ENCODE measurements at places on chromosomes 13 and 19. TPM values are rescaled to one million over a fixed set of nuclear protein-coding genes. Genes with fewer than 3 reads are reported as not detected.

APLP1 gene
- not detected for total RNA-seq

DNA sequence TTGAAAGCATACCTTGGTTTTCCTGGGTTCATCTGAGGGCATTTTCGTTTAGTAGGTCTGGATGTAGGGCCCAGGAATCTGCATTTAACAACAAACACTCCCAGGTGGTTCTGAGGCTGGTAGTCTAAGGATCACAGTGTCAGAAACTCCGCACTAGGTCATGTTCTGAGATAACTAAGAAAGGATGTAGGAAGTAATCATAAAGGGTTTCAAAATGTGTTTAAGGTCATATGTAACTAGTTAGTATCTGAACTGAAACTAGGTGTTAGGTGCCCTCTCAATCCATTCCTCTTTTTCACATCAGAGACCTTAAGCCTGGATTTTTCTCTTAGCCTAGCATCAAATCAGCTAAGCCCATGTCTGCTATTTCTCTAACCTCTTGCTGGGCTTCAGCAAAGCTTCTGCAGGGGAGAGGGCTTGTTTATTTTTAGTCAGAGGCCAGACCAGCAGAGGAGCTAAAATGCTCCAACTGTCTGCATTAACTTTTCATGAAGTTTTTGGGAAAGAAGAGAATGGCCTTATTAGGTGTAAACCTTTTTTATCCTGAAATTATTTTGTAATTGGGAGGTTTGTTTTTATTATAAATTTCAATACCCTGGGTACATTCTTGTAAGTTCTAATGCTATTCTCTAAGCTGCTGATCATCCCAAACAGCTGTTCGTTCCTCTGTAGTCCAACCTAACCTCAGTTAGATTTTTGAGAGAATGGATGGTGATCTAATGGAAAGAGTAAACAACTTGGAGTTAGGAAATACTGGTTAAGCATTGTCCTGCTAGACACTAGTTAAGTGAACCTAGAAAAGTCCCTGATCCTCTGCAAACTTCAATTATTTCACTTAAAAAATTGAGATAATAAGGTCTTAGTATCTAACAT is 262.8 kb upstream of the RFC3 start:
- no peaks in the 10 kb centered on the region for H3K4me1 ChIP-seq
- no peaks in the 10 kb centered on the region for H3K36me3 ChIP-seq
- no peaks in the 10 kb centered on the region for H3K27me3 ChIP-seq

NLRP7 gene
- not detected for total RNA-seq

DNA sequence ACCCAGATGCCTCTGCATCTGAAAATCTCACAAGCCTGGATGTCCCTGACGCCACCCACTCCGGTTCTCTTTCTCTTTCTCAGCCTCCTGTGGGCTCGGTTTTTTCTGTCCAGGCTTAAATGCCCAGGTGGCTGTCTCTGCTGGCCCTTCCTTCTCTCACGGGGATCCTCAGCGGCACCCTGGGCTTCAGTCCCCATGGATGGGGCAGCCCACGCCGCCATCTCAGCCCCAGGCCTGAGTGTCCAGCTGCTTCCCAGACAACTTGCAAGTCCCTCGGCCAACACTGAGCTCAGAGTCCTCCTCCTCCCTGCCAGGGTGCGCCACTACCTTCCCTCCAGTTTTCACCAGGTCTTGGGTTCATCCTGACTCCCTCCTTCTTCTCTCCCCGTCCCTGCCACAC is 6.4 kb downstream of the FBN3 start:
- H3K27ac ChIP-seq: no peak overlapping the region
- H3K4me1 ChIP-seq: no peaks in the 10 kb centered on the region
- no peak for DNase-seq
- peaks cover 12% of the 10 kb centered on the region for H3K27me3 ChIP-seq

GRCh38 chr19:53466726-53467484 is 628 bp upstream of the ZNF813 start:
- peak overlapping the region; percentile 49 for H3K27ac ChIP-seq
- peak overlapping the region; percentile 80 for H3K4me3 ChIP-seq
- peaks cover 4% of the 10 kb centered on the region for H3K27me3 ChIP-seq
- H3K4me1 ChIP-seq: peaks cover 10% of the 10 kb centered on the region

GRCh38 chr13:20407759-20408158 is 117.9 kb downstream of the CRYL1 start:
- no peaks in the 10 kb centered on the region for H3K27me3 ChIP-seq
- H3K4me3 ChIP-seq: no peak overlapping the region
- no peak overlapping the region for H3K27ac ChIP-seq
- H3K4me1 ChIP-seq: no peaks in the 10 kb centered on the region

GRCh38 chr13:107977071-107977574 is 238.2 kb downstream of the LIG4 start:
- no peak for DNase-seq
- no peak overlapping the region for H3K4me3 ChIP-seq
- H3K27ac ChIP-seq: no peak overlapping the region

- no peak overlapping the region for H3K4me3 ChIP-seq
- no peak overlapping the region for H3K27ac ChIP-seq
- no peaks in the 10 kb centered on the region for H3K27me3 ChIP-seq
- H3K4me1 ChIP-seq: no peaks in the 10 kb centered on the region
- DNase-seq: no peak
These were observed 1235.3 kb upstream of the ATXN8OS start for GRCh38 chr13:68872338-68872737.

NLRP5 gene
- not detected for total RNA-seq

TMTC4 gene
- 6.5 TPM for total RNA-seq

SLC10A2 gene
- not detected for total RNA-seq

DNA sequence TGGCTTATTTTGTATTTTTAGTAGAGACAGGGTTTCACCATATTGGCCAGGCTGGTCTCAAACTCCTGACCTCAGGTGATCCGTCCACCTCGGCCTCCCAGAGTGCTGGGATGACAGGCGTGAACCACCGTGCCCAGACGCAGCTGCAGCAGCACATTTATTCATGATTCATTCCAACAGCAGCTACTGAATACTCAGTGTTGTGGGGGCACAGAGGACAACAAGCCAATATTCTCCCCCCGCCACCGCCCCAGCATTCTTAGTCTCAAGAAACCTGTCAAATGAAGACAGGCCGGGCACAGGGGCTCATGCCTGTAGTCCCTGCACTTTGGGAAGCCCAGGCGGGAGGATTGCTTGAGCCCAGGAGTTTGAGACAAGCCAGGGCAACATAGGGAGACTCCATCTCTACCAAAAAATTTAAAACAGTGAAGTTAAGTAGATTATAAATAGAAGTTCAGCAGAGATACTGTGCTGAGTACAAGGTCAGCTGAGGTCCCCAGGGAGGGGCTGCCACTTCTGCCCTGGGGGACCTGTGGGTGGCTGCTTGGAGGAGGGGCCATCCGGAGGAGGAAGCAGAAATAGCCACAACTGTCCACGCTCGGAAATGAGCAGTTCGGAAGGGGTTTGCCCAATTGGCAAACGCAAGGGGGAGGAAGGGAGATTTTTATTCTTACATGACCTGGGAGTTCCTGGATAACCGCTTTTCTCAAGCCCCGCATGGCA is 4.3 kb downstream of the DOT1L start:
- no peak overlapping the region for H3K4me3 ChIP-seq
- H3K27ac ChIP-seq: peak overlapping the region; percentile 99
- peak; percentile 73 for DNase-seq
- peaks cover 73% of the 10 kb centered on the region for H3K4me1 ChIP-seq
- H3K27me3 ChIP-seq: no peaks in the 10 kb centered on the region
- no peaks in the 10 kb centered on the region for H3K36me3 ChIP-seq

DNA sequence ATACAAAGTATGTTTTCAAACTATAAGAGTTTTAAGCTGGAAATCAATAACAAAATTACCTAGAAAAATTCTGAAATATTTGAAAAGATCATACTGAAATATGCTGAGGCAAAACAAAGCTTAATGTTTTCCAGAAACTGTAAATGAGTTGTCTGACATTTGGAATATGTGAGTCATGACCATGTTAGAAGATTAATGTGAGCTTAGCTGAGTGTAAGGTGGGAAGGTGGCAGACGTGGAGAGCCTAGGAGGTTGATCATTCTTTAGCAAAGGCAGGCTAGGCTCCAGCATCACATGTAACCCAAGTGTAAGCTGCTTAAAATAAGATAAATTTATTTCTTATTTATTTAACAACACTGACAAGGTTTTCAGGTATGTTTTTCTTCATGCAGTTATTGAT is 2086.1 kb upstream of the PCDH20 start:
- H3K36me3 ChIP-seq: no peaks in the 10 kb centered on the region
- no peak overlapping the region for H3K4me3 ChIP-seq
- H3K27me3 ChIP-seq: no peaks in the 10 kb centered on the region
